GM04504 (cell line): ENCODE measurements at places on chromosomes 6 and 20.

GRCh38 chr20:56348746-56349145, 10.0 kb upstream of the FAM210B start:
- DNase-seq = no peak

DNA sequence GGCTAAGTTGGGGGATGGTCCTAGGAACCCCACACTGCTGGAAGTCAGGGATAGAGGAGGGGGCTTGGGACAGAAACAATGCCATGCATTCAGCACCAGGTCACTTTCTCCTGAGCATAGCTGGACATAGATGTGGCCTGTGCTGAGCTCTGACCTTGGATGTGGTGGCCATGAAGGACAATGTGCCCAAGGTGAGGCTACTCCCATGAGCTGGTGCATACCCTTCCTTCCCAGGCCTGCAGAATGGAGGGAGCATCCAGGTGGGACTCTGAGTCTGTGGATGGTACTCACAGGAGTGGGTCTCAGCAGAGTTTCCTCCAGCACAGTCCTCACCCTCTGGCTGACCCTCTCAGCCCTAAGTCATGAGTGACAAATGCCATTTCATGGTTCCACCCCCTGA, 16.9 kb downstream of the CST9L start:
- DNase-seq = no peak

DNA sequence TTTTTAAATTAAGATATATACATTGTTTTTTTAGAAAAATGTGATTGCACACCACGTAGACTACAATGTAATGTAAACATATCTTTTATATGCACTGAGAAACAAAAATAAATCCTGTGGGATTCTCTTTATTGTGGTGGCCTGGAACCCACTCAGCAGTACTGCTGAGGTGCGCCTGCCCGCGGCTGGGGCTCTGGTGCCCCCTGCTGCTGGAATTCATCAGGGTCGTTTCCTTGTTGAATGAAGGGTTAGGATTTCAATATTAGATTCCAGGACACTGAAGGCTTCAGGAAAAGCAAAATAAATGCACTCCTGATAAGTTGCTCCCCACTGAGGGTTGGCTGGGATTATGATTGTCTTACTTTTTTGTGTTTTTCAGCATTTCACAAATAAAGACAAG, 175.8 kb upstream of the GGTLC1 start:
- DNase-seq = no peak

DNA sequence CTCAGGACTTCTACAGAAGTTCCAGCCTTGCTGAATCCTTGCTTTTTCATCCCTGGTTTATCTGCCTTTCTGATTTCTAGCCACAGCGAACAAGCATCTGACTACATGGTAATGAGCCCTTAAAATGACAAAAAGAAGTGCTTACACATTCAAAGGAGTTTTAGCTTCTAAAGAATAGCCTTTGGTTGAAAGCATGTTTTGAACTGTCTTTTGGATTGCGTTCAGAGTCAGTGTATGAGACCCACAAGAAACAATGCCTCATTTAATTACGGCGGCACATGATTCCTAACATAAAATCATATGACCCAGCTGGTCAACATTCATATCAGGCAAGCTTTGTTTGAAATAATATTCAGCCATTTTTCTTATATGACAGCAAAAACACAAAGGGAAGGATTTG, 784.2 kb downstream of the KIF16B start:
- DNase-seq = no peak

- DNase-seq = no peak
Measured at GRCh38 chr6:7938562-7939183, 28.1 kb upstream of the TXNDC5 start.

DNA sequence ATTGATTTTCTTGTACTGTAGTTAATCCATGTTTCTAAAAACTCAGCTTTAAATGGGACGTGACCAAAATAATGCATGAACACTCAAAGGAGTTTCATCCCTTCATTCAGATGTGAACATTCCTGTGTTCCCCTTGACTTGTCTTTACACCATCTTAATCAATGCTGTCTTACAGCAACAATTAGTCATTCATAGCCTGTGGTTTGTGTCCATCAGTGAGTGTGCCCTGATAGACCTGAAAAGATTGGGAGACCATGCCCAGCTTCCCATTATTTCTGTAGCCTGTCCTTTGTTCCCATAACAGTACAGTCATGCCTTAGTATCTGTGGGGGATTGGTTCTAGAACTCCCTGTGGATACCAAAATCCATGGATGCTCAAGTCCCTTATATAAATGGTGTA, 23.9 kb downstream of the NT5E start:
- no peak for DNase-seq

DNA sequence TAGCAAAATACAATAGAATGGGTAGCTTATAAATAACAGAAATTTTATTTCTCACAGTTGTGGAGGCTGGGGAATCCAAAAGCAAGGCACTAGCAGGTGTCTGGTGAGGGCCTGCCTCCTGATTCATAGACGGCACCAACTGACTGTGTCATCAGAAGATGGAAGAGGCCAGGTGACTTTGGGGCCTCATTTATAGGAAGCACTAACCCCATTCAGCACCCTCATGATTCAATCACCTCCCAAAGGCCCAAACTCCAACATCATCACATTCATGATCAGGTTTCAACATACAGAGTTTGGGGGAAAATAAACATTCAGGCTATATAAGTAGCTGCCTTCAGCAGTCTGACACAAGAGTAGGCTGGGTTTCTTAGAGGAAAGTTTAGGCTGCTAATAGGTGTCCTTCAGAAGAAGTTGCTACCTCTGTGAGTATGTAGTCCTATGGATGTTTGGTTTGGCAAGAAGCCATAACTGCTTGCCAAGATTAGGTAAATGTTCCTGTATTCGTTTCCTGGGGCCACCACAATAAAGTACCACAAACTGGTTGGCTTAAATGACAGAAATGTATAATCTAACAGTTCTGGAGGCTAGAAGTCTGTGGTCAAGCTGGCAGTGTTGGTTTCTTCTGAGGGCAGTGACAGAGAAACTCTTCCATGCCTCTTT, 48.8 kb downstream of the NT5E start:
- DNase-seq = no peak

- no peak for DNase-seq
Measured at GRCh38 chr6:132715204-132715603, 1.3 kb upstream of the VNN1 start.

DNA sequence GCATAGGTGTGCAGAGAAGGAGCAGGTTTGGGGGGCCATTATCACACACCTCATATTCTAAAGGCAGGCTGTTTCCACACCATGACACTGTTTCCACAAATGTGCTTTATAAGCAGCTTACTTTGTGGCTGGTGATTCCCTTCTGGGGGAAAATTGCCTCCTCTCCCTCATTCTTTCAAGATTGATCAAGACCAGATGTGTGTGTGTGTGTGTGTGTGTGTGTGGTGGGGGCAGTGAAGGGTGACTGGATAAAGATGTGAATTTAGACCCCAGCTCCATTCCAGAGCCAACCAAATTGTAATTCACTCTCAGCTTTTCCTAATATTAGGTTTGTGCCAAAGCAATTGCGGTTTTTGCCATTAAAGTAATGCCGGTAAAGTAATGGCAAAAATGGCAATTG, 45.6 kb downstream of the EDN3 start:
- DNase-seq = no peak
